ENCODE measurements at places on chromosomes 4 and X.

GRCh38 chr4:171378323-171378722, 434.9 kb upstream of the GALNTL6 start:
- peak; percentile 7 for DNase-seq

GRCh38 chr4:140342620-140343019, 30.8 kb upstream of the SCOC start:
- no peak for DNase-seq

DNA sequence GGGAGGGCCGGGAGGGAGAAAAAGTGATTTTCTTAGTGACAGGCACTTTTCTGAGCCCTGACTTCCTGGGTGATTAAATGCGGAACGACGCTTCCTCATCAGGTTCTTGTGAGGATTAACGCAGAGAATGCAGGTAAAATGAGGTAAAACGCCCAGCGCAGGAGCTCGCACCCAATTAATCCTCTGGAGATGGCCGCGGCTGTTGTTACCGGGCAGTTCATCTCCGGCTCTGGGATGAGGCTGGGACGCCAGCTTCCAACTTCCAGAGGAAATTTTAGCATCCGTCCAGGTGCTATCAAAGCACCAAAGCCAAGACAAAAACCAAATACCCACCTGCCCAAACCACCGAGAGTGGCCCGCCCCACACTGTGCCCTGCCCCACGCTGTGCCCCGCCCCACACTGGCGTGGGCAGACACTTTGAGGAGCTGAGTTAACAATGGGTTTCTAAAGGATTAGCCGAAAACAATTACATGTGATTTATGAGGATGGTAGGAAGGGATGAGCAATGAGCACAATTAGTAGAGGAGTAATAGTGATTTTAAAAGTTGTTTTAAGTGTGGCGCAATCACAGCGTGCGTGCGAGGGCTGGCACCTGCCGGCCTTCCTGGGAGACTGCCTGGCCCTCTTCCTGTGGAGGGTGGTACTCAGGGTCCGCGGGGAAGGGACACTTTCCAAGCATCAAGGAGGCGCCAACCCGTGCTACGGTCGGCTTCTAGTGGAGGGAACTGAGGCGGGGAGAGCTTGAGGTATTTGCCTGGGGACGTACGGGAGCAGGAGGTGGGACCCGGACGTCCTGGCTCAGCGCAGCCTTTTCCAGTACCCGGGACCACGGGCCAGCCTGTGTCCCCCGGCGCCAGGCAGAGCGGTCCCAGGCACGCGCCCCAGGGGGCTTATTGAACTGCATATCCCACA, 41.6 kb upstream of the ADRA2C start:
- no peak for DNase-seq

DNA sequence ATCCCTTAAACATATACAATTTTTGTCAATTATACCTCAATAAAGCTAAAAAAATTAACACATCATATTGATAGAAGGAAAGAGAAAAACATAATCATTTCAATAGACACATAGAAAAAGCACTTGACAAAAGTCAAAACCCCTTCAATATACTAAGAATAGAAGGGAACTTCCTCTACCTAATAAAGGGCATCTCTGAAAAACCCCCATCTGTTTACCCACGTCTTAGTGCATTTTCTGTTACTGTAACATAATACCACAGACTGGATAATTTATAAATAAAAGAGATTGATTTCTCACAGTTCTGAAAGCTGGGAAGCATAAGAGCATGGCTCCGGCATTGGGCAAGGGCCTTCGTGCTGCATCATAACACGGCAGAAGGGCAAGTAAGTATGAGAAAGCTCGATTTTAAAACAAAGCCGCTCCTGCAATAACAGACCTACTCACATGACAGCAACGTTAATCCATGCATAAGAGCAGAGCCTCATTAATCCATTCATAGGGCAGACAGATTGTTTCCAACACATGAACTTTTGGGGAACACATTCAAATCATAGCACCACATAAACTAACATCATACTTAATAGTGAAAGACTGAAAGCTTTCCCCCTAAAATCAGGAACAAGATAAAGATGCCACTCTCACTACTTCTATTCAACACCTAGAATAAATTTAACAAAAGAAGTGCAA, 15.7 kb downstream of the STEEP1 start:
- no peak for DNase-seq

- no peak for DNase-seq
Measured at GRCh38 chr4:173935622-173936405, 347.7 kb downstream of the FBXO8 start.

- DNase-seq: no peak
Measured at GRCh38 chr4:3210467-3210866, 38.5 kb upstream of the MSANTD1 start.

DNA sequence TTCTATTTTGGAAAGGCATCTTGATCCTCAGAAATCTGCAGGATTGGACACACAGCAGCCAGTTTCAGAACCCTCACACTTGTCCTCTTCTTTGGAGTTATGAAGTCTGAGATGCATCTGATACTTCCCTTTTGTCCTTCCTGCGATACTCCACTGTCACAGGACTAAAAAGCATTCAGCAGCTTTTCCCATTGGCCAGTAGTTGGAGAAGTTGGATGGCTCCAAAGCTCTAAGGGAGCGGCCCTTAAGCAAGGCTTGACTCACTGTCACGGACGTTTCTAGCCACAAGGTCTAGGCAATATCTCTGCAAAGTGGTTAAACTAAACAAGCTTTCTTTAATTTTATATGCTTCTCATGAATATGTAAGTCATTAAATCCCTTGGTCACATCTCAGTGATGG, 417.0 kb downstream of the AFF2 start:
- no peak for DNase-seq

DNA sequence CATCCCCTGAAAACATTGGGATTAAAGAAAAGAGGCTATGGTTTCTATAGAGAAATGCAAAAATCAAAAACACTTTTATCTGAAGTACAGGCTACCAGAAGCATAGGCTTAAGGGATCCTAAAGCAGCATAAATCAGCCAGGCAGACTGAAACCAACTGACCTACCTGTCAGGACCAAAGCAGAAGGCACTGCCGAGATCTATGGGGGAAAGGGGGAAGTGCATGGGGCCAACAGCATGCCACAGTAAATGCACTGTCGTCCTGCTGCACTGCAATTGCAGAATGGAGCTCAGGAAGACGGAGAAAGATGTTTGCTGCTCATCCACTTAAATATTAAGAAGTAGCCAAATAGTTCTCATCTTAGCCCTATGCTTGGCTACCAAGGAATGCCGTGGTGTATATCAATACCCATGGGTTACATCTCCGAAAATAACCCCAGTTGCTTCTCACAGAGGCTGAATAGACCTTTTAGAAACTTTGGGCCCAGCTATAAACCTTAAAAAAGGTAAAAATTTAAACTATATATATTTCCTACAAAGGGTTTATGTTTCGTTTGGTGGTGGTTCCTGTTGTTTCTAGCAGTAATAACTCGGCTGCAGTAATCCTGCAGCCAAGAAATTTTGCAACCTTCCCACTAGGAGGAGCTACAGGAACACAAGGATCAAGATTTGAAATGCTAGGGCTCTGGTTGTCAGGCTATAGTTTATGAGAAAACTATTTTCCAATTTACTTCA, 312.2 kb upstream of the DIAPH2 start:
- DNase-seq: peak; percentile 66

GRCh38 chrX:150058728-150059127, 120.4 kb upstream of the EOLA2 start:
- DNase-seq: no peak

- DNase-seq: peak; percentile 74
Measured at GRCh38 chr4:112895811-112896608, 153.4 kb upstream of the ANK2 start.

DNA sequence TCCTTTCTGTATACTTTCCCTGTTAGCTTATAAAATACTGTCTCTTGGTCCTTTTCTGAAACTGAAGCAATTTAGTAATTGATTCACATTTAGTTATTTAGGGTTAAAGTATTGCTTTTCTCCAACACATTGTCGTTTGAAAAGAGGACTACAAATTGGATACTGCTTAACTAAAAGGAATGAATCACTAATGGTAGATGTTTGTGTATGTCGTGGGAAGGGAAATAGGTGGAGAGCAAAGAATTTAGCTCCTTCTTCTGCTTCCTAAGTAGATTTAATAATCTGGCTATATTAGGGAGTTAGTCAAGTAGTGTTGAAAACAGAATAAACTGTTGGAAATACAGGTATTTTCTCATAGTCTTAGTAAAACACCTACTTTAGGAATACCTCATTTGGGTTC, 27.9 kb downstream of the SLAIN2 start:
- no peak for DNase-seq

GRCh38 chr4:151251603-151252304, 25.2 kb upstream of the PRSS48 start:
- no peak for DNase-seq

GRCh38 chr4:69999420-69999819, 3.7 kb downstream of the STATH start:
- DNase-seq: no peak

GRCh38 chr4:11470438-11471045, 41.8 kb upstream of the HS3ST1 start:
- peak; percentile 60 for DNase-seq

- DNase-seq: no peak
Measured at GRCh38 chr4:54065282-54066087, 1.1 kb upstream of the CHIC2 start.

GRCh38 chrX:153441981-153442380, 3.9 kb downstream of the TREX2 start:
- no peak for DNase-seq

DNA sequence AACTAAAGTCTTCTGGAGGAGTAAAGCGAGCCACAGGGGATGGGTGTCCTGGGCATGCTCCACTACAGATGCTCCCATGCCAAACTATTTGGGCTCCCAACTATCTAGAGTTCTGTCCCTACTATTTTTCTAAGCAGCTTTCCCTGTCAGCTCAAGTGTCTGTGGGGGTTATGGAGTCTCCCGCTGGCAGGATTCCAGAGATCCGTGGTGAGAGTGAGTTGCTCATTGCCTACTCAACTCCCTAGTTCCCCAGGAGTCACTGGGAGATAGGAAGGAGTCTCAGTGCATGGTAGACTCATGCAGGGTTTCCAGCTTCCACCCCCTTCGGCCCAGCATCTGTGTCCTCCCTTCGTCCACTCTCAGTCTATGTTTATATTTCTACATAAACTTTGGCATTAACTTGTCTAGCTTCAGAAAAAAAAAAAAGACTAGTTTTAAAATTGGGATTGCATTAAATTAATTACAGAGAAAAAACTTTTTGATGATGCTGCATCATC, 55.1 kb upstream of the INPP4B start:
- DNase-seq: peak; percentile 53

DNA sequence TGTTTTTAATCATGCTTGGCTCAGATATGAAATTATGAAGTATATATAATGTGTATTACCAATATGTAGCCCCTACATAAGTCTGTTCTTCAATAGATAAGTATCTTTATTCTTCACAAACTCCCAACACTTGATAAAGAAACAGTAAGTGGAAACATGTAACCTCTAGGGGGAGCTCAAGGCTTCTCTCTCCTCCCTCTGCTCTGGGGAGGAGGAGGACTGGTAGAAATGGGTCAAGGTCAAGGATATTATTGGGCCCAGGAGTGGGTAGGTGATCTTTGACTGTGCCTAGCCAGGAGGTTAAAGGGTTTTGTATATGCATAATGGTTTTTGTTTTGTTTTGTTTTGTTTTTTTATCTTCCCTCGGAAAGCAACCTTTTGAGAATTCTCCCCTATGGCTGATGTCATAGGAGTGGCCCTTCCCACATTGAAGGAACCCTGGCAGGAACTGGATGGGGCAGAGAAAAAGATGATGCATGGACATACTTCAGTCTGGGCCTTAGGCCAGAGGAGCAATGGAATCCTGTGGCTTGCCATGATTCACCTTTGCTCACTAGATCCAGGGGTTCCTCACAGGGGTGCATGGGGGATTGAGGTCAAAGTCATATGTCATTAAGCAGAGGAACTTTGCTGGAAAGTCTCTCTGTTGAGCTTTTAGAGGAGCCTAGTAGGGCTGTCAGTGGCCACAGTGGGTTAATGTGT, 460.3 kb downstream of the MID1IP1 start:
- DNase-seq: peak; percentile 91

DNA sequence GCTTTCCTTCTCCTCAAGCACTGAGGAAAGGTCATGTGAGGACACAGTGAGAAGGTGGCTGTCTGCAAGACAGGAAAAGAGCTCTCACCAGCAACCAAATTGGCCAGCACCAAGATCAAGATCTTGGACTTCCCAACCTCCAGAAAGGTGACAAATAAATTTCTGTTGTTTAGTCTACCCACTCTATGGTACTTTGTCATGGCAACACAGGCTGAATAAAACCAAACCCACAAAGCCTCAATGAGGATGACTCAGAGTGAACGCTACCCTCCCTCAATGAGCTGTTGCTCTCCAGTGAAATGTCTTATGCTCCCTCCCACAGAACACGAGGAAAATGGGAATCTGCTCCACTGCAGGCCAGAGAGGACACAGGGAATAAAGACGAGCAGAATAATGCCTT, 244.1 kb downstream of the RAB28 start:
- DNase-seq: peak; percentile 54

DNA sequence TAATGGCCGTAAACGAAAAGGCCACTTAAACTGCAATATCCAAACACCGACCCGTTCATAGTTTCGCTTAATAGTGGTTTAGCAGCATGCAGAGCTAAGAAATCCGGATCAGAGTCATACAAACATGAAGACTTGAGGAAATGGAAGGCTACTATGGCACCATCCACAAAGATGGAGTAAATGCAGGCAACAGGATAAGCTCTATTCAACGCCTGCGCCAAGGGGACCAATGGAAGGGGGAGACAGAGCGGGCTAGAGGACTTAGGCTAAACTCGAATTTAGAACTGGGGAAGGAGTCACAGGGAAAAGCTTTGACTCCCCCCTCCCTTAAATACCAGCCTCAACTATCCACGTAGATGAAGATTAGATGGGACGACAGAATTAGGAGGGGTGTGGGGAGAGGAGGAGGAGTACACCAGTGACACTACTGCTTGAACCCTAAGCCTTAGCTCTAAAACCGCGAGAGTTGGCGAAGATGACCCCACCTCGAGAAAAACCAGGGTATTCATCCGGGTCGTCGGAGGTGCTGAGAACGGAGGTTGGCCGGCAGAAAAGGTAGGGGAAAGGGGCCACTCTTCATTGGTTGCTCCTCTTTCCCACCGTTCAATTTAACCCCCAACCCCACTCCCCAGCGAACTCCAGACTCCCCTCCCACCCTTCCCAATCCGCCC, 3.5 kb downstream of the HUWE1 start:
- DNase-seq: peak; percentile 62

GRCh38 chr4:84971319-84971932, 4.9 kb upstream of the WDFY3 start:
- peak; percentile 58 for DNase-seq

- DNase-seq: no peak
Measured at GRCh38 chr4:24055623-24056022, 165.8 kb upstream of the PPARGC1A start.

DNA sequence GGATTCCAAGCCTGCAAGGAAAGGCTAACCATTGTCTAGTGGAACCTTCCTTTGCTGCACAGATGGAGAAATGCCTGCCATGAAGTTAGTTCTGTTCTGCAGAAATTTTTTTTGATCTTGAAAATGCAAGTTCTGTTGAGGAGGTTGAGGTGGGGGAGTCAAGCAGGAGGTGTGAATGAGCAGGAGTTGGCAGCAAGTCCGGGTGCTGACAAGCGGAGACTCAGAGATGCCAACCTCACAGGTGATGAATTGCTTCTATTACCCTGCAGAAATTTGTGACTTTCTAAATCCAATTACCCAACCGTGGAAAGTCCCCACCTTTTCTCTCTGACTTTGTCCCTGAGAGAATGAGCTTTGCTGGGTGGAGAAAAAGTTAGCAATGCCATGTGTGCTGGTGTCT, 350.1 kb downstream of the DHRSX start:
- DNase-seq: no peak

GRCh38 chr4:46211406-46211805, 87.6 kb upstream of the GABRG1 start:
- peak; percentile 23 for DNase-seq
